Ovary (tissue), 10 donors: ENCODE measurements at places on chromosomes 3 and 15. TPM values are rescaled to one million over a fixed set of nuclear protein-coding genes. Genes with fewer than 3 reads are reported as not detected.

GRCh38 chr3:119125742-119126504, 20.0 kb upstream of the TEX55 start:
- no peaks in the 10 kb centered on the region for H3K4me1 ChIP-seq
- H3K36me3 ChIP-seq, result no peaks in the 10 kb centered on the region

DNA sequence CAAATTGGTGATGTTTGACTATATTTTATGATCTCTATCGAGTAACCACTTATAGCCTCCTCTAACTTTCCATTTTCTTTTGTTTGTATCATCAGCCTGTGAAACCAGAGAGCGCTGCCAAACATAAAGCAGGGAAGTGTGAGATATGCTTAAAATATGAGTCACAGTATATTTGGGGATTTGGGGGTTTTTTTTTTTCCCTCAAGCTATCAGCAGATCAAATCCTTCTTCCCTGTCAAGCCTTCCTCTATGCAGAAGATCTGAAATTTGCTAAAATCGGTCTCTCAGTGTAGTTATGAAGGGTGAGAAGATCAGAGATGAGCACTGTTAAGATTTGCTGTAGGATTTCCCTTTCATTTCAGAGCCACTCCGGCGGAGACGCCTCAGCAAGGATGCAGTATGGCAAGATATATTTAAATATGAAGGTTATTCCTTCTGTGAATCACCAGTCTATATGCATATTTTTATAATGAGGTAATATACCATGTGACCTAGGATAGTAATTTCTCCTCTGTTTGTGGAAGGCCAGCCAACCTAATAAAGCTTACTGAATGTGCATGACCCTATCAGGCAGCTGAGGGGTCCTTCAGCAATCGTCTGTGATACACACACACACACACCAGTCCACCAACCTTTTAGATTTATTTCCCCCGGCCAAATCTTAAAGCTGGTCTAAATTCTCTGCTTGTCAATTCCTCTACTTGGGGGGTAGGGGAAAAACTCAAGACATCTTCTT, 474.1 kb downstream of the FOXP1 start:
- no peak for DNase-seq
- H3K4me1 ChIP-seq, result peaks cover 19% of the 10 kb centered on the region
- no peaks in the 10 kb centered on the region for H3K36me3 ChIP-seq

DNA sequence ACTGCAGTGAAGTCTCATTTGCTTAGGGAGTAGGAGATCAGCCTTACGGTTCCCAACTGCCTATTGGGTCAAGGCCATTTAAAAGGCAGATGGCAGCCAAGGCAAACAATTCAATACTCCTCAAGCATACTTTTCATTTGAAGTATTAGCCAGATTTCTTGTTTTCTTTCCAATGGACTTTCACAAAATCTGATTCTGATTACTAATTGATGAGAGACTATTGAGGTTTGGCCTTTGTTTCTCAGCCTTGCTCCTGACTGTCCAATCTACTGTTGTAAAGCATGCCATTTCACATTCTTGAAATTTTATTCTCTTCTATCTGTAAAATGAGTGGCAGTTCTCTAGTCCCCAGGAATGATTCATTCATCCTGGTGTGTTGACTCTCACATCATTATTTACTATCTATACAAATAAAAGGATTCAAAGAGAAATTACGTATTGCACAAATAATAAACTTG, 166.2 kb upstream of the TGFBR2 start:
- peaks cover 1% of the 10 kb centered on the region for H3K4me1 ChIP-seq
- H3K4me3 ChIP-seq, result no peak overlapping the region

DNA sequence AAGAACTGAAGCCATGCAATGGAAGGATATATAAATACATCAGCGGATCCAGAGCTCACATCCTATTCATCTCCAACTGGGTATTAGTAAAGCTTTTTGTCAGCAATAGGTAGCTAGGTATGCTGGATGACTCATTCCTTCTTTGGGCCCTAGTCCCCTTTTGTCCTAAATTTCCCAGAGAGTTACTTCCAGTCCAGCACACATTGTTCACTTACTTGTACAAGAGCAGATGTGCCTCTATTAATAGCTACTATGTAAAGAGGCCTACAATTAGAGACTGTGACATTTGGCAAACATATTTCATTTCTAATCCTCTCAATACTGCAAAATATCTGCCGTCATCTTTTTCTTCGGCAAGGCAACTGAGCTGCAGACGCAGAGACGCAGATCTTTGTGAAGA, 1.7 kb upstream of the SLC4A7 start:
- DNase-seq, result no peak
- H3K4me3 ChIP-seq, result no peak overlapping the region
- H3K27ac ChIP-seq, result no peak overlapping the region
- no peaks in the 10 kb centered on the region for H3K36me3 ChIP-seq

DNA sequence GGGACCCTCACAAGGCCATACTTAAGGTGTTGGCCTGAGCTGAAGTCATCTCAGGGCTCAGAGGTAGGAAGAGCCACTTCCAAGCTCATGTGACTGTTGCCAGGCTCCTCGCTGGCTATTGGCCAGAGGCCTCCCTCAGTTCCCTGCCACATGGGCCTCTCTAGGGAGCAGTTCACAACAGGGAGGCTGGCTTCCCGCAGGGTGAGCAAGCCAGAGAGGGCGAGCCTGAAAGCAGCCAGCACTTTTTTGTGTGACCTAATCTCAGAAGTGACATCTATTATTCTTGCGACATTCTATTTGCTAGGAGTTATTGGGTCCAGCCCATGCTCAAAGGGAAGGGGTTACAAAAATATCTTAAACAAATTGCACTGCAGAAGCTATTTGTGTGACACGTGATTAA, 201.4 kb downstream of the SSR3 start:
- H3K27ac ChIP-seq, result no peak overlapping the region
- H3K4me1 ChIP-seq, result no peaks in the 10 kb centered on the region
- no peaks in the 10 kb centered on the region for H3K36me3 ChIP-seq
- no peaks in the 10 kb centered on the region for H3K27me3 ChIP-seq
- H3K4me3 ChIP-seq, result no peak overlapping the region

DNA sequence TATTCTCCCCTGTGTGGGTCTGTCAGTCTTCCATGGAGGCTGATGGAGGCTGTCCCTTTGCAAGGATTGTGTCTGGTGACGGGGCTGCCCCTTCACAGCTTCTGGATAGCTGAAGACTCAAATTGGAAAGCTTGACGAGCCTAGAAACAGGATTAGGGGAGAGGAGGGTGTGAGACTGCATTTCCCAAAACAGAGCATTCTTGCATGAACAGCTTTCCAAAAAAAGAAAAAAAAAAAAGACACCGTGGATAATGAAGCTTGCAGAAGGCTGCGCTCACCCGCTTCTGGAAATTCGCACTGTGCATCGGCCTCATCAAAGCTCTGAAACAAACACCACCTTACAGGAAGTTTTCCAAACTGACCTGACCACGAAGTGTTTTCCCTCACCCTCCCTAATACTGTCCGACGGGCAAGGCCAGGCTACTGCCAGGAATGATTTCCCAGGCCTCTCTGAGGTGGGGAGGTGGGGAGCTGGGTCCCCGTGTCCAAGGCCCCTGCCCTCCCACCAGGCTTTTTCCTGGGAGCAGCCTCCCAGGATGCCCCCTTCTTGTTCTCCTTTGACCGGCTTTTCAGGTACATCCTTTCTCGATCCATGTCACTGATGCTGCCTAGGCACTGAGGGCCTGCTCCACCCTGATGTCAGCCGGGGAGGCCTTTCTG, 24.9 kb upstream of the MUC4 start:
- H3K27ac ChIP-seq, result no peak overlapping the region
- no peak for DNase-seq
- H3K27me3 ChIP-seq, result no peaks in the 10 kb centered on the region
- H3K4me1 ChIP-seq, result no peaks in the 10 kb centered on the region
- H3K4me3 ChIP-seq, result no peak overlapping the region
- H3K36me3 ChIP-seq, result no peaks in the 10 kb centered on the region

- no peak overlapping the region for H3K27ac ChIP-seq
- DNase-seq, result no peak
- no peaks in the 10 kb centered on the region for H3K36me3 ChIP-seq
- H3K4me1 ChIP-seq, result no peaks in the 10 kb centered on the region
Measured at GRCh38 chr3:53939813-53940212, 48.2 kb upstream of the SELENOK start.

GRCh38 chr3:103170651-103171050, 735.8 kb downstream of the ZPLD1 start:
- H3K36me3 ChIP-seq, result no peaks in the 10 kb centered on the region
- H3K4me3 ChIP-seq, result no peak overlapping the region
- H3K27ac ChIP-seq, result no peak overlapping the region

DNA sequence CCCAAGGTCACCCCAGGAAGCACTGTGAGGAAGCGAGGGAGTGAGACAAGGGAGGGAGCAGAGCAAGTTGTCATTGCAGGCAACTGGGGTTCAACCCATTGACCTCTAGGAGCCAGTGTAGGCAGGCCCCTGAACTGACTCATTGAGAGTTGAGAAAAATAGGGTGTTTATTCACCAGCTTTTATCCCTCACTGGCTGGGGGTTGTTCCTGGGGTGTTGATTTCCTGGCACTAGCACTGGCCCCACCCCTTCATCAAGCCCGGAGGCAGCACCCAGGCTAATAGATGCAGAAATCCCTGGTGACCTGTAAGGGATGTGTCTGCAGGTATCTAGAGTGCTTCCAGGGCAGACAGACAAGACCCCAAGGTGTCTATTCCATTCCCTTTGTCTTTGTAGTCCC, 183.9 kb downstream of the ARRDC4 start:
- no peak overlapping the region for H3K4me3 ChIP-seq
- H3K27ac ChIP-seq, result no peak overlapping the region
- H3K27me3 ChIP-seq, result no peaks in the 10 kb centered on the region
- H3K4me1 ChIP-seq, result no peaks in the 10 kb centered on the region
- no peak for DNase-seq
- no peaks in the 10 kb centered on the region for H3K36me3 ChIP-seq

DNA sequence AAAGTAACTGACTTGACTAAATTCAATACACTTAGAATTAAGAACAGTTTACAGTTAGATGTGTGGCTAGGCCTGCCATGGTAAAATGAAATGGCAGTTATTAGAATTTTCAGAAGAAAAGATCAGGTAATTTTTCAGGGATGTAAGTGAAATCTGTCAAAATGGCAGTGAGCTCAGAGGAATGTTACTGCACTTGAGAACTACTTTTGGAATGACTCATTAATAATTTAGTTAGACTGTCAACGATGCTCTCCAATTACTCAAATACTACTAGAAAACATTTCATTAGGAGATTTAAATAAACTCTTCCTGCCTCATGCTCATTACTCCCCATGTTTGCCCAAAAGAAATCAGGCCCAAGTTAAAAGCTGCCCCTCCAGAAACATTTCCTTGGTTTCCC, 84.4 kb downstream of the RFTN1 start:
- H3K27me3 ChIP-seq, result no peaks in the 10 kb centered on the region
- no peak for DNase-seq
- no peaks in the 10 kb centered on the region for H3K36me3 ChIP-seq

- no peaks in the 10 kb centered on the region for H3K36me3 ChIP-seq
- H3K27me3 ChIP-seq, result no peaks in the 10 kb centered on the region
- H3K4me3 ChIP-seq, result no peak overlapping the region
- DNase-seq, result no peak
- no peak overlapping the region for H3K27ac ChIP-seq
Measured at GRCh38 chr3:105356988-105357387, 9.7 kb upstream of the ALCAM start.

DNA sequence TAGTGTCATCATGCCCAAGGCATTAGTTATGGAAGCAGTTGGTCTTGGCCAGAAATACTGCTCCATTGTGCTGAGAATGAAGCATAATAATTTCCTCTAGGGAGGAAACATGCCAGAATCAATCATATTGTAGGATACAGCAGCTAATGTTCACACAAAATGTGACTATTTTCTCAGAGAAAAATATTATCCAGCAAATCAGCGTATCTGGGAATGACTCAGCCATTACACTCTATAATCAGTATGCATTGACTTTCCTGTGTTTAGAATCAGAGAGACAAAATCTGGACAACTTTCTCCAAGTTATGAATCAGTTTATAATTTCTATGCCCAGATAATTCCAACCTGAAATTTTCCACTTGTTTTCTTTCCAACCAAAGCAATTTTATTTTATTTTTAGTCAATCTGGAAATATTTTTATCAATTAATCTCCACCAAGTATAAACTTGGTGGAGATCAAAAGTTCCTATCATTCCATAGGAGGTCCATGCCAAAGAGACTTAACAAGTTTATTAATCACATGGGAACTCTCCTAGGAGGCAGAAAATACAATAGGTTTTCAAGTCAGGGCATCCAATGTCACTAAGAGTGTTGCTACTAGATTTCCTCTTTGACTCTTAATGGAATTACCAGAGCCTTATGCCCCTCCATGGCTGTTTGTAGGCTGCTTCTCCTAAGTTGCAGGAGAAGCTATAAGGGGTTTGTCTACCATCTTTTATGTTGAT, 36.4 kb downstream of the SUCNR1 start:
- no peak overlapping the region for H3K4me3 ChIP-seq
- no peaks in the 10 kb centered on the region for H3K36me3 ChIP-seq
- DNase-seq, result no peak
- no peaks in the 10 kb centered on the region for H3K4me1 ChIP-seq
- H3K27ac ChIP-seq, result no peak overlapping the region
- no peaks in the 10 kb centered on the region for H3K27me3 ChIP-seq

DNA sequence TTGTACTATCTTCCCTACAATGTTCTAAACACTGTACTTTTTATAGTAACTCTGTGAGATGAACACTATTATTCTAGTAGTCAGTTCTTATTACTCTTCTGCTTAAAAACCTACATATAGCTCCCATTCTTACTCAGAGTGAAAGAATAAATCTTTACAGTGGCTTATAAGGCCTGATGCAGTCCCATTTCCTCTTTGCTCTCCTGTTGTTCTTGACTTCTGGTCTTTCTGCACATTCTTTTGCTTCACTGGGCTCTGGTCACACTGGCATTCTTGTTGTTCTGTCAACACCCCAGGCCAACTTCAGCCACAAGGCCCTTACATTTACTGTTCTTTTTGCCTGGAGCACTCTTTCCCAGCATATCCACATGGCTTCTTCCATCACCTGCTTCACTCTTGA, 58.2 kb upstream of the TP63 start:
- H3K27ac ChIP-seq, result no peak overlapping the region
- no peaks in the 10 kb centered on the region for H3K27me3 ChIP-seq
- no peaks in the 10 kb centered on the region for H3K4me1 ChIP-seq

- peaks cover 2% of the 10 kb centered on the region for H3K4me1 ChIP-seq
- no peaks in the 10 kb centered on the region for H3K27me3 ChIP-seq
- DNase-seq, result peak; percentile 84
- H3K4me3 ChIP-seq, result no peak overlapping the region
Measured at GRCh38 chr3:138118612-138119422, 3.4 kb upstream of the DZIP1L start.

DNA sequence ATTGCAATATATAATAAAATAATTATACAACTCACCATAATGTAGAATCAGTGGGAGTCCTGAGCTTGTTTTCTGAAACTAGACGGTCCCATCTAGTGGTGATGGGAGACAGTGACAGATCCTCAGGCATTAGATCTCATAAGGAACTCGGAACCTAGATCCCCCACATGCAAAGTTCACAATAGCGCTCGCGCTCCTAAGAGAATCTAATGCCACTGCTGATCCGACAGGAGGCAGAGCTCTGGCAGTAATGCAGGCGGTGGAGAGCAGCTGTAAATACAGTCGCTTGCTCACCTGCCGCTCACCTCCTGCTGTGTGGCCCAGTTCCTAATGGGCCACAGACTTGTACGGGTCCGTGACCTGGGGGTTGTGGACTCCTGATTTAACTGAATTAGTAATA, 87.8 kb downstream of the P3H2 start:
- no peaks in the 10 kb centered on the region for H3K36me3 ChIP-seq
- no peak overlapping the region for H3K4me3 ChIP-seq
- H3K4me1 ChIP-seq, result no peaks in the 10 kb centered on the region
- H3K27me3 ChIP-seq, result no peaks in the 10 kb centered on the region
- no peak overlapping the region for H3K27ac ChIP-seq
- DNase-seq, result no peak

The MYRIP gene
- polyA plus RNA-seq, result 4.1 TPM

The CCDC32 gene
- polyA plus RNA-seq, result 32.0 TPM
